Panc1 (cell line): ENCODE measurements at places on chromosomes 7 and 10. TPM values are rescaled to one million over a fixed set of nuclear protein-coding genes. Genes with fewer than 3 reads are reported as not detected.

ANKRD7 gene
- total RNA-seq = 1.0 TPM

OR2A12 gene
- not detected for total RNA-seq

MRC1 gene
- total RNA-seq = 0.21 TPM

VWA2 gene
- 0.77 TPM for total RNA-seq

CYP26C1 gene
- 1.1 TPM for total RNA-seq

DNA sequence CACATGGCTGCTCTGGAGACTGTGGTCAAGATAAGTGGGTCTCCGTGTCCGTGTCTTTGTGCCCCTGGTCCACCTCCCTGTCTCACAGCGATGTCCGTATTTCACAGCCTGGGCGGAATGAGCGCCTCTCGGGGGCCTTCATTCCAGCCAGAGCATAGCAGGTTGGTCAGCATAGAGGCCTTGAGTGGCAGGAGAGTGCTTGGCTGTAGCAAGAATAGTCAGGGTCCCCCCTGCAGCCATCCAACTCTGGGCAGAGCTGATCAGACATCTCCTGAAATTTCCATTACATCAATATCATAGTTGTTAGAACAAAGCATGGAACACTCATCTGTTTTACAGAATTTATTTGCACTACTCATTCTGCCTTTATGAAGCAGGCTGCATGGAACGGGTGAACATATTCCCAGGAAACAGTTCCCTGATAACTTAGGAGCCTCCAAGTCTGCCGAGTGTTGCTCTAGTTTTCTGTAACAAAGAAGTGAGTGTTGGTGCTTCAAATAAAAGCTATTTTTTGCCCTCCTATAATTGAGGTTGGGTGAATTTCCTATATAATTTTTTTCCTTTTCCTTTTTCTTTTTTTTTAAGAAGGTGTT lies 255.3 kb downstream of the INHBA start:
- no peaks in the 10 kb centered on the region for H3K27me3 ChIP-seq
- no peak overlapping the region for H3K4me3 ChIP-seq

DNA sequence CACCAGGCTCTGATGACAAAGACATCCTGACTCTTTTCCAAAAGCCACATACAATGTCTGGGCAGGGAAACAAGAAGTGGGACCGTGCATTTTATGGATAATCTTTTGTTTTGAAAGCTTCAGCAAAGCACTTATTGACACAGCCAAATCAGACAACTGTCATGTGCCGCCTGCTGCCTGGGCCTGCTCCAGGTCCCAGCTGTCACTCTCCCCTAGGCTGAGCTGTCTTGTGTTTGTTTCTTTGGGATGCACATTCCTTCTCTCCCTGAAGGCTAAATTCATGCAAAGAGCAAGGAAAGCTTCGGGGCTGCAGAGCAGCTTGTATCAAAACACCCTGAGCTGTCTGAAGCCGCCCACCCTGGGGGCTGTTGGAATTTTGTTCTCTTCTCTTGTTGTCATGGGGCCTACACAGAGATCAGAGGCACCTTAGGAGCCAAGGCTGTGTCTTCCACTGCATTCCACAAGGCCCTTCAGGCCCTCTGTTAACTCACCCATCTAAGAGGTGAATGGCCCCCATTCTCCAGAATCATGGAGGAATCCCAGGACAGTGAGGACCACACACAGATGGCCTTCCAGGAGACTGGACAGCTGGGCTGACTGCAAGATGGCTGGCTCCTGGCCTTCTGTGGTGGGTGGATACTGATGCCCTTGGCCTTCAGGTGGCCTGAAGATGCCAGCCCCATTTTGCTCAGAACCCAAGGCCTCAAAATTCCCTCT lies 17.8 kb upstream of the SLC18A2 start:
- H3K4me3 ChIP-seq = no peak overlapping the region
- H3K27me3 ChIP-seq = peaks cover 18% of the 10 kb centered on the region
- DNase-seq = no peak

DNA sequence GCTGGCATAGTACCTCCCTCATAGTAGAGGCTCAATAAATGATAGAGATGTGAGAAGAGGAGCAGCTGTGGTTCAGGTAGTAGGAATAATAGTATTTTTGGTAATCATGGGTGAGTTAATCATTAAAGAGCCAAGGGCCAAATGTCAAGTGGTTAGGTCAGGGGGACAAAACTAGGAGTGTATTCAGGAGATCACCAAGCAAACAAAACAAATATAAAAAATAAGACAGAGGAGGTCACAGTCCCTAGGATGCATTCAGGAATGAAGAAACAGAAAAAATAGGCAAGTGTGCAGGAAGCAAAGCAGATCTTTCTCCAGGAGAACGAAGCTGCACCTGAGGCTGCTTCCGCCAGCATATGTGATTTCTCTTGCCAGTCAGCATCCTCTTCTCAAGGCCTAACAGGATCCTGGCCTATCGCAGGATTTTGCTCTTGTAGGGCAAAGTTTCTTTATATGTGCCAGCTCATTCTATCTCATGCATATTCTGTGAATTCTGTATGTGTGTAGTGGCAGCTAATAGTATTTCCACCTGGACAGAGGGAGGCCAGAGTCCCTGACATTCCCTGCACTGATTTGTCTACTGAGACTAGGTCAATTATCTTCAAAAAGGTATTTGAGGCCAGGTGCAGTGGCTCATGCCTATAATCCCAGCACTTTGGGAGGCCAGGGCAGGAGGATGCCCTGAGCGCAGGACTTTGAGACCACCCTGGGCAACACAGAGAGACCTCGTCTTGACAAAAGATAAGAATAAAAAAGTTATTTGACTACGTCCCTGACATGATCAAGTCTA lies 82.7 kb downstream of the AKR1D1 start:
- no peaks in the 10 kb centered on the region for H3K36me3 ChIP-seq
- DNase-seq = no peak
- H3K4me1 ChIP-seq = no peaks in the 10 kb centered on the region
- no peaks in the 10 kb centered on the region for H3K27me3 ChIP-seq

GRCh38 chr10:72277340-72277995 lies 3.7 kb downstream of the DDIT4 start:
- H3K36me3 ChIP-seq = no peaks in the 10 kb centered on the region; the same call in 1 of the 2 replicates
- no peaks in the 10 kb centered on the region for H3K27me3 ChIP-seq

GRCh38 chr7:107816011-107816566 lies 13.1 kb upstream of the SLC26A3 start:
- H3K27ac ChIP-seq = no peak overlapping the region
- no peaks in the 10 kb centered on the region for H3K4me1 ChIP-seq
- no peaks in the 10 kb centered on the region for H3K27me3 ChIP-seq
- H3K36me3 ChIP-seq = no peaks in the 10 kb centered on the region
- no peak overlapping the region for H3K4me3 ChIP-seq
- no peak for DNase-seq

DNA sequence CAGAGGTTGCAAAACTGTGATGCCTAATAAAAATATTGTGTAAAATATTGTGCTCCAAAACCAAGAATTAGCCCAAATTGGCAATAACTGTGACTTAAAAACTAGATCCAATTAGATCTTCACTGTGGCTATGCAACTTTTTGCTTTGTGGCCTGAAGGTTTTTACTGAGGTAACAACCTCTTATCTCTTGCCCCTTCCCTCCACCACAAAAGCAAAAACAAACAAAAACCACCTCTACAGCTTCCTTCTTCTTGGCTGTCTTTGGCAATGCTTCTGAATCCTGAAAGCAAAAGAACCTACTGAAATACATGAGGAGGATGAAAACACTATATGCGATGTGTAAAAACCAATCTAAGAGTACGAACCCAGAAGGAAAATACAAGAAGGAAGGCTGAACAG lies 226.7 kb upstream of the MBL2 start:
- no peaks in the 10 kb centered on the region for H3K36me3 ChIP-seq
- no peaks in the 10 kb centered on the region for H3K4me1 ChIP-seq
- H3K4me3 ChIP-seq = no peak overlapping the region
- no peak overlapping the region for H3K27ac ChIP-seq

- no peak for DNase-seq
- peaks cover 12% of the 10 kb centered on the region for H3K4me1 ChIP-seq
- H3K4me3 ChIP-seq = peak within 1 kb of the TSS; percentile 51
Measured at GRCh38 chr7:149773446-149774236, at the start of gene ZNF467. ZNF467 (minus strand) TSS chr7:149773588; CDS start chr7:149771032, 2,556 bp downstream.

GRCh38 chr10:126131341-126131740 lies 235.0 kb downstream of the FANK1 start:
- H3K4me1 ChIP-seq = no peaks in the 10 kb centered on the region
- DNase-seq = no peak
- no peak overlapping the region for H3K4me3 ChIP-seq
- H3K27ac ChIP-seq = no peak overlapping the region
- H3K27me3 ChIP-seq = no peaks in the 10 kb centered on the region

DNA sequence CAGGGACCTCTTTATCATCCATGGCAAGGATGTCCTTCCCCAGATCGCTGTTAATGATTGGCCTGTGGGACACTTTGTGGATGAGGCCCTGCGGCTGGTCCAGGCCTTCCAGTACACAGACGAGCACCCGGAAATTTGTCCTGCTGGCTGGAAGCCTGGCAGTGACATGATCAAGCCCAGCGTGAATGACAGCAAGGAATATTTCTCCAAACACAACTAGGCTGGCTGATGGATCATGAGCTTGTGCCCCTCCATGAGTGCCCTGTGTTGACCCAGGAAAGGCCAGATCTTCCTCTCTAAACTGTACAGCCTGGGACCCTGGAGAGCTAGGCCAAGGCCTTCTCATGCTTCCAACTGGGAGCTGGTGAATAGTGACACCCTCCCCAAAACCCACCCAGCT lies 124.1 kb downstream of the CUL2 start:
- no peaks in the 10 kb centered on the region for H3K36me3 ChIP-seq
- H3K4me3 ChIP-seq = no peak overlapping the region
- no peak overlapping the region for H3K27ac ChIP-seq
- H3K4me1 ChIP-seq = no peaks in the 10 kb centered on the region

GRCh38 chr7:70728872-70729552 lies 402.9 kb upstream of the GALNT17 start:
- no peak overlapping the region for H3K27ac ChIP-seq
- H3K4me1 ChIP-seq = no peaks in the 10 kb centered on the region
- no peaks in the 10 kb centered on the region for H3K27me3 ChIP-seq
- DNase-seq = no peak
- no peaks in the 10 kb centered on the region for H3K36me3 ChIP-seq

DNA sequence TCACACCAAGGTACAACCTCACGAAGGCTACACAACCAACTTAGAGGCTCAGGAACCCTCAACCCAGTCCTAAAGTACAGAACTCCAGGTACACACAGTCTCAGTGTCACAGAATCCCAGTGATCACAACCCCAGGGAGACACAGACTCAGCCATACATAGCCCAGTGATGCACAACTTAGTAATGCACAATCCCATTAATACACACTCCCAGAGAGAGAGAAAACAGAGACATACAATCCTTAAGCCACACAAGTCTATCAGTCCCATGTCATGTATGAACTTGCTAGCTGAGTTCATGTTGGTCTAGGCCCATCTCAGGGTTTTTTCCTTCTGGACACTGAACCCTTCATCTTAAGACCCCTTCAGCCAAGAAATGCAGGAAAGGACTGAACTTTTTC lies 4.6 kb downstream of the KCNIP2 start:
- H3K27me3 ChIP-seq = no peaks in the 10 kb centered on the region
- peaks cover 5% of the 10 kb centered on the region; the same call in 1 of the 2 replicates for H3K4me1 ChIP-seq
- no peak overlapping the region for H3K27ac ChIP-seq
- no peak overlapping the region for H3K4me3 ChIP-seq
- H3K36me3 ChIP-seq = no peaks in the 10 kb centered on the region

DNA sequence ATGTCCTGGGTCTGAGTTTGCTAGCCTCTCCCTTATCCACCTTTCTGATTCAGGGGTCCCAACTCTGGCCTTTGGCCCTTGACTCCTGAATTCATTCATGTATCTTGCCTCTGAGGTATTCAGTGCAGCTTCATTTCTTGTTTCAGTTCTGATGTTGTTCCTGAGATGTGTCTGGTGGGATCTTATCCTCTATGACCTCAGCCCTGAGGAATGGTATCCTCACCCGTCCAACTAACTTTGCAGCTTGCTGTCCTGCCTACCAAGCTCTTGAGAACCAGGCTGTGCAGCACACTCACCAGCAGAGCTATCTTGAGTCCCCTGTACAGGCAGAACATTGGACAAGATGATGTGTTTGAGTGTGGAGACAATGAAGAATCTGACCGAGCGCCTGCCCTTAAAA lies 13.8 kb downstream of the SUFU start:
- DNase-seq = no peak
- no peaks in the 10 kb centered on the region for H3K27me3 ChIP-seq
- no peak overlapping the region for H3K4me3 ChIP-seq
- no peaks in the 10 kb centered on the region for H3K4me1 ChIP-seq

DNA sequence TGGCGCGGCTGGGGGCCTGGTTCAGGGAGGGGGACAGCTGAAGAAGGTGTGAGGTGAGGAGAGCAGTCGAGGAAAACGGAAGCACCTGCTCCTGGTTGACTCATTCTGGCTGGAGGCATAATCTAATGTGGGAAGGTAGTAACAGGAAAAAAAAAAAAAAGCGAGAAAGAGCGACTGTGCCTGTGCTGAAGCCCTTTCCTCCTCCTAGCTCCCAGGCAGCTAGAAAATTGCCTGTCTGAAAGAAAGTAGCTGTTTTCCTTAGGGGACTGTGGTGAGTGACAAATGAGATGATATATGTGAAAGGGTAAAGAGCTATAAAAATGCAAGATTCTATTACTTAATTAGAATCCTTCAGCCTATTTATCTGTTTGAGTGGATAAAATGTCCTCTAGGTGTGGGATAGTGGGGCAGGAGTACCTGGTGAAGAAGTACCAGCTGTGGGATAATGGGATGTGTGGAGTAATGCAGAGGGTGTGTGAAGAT lies 4.9 kb upstream of the MEST start:
- DNase-seq = no peak
- H3K4me1 ChIP-seq = peaks cover 25% of the 10 kb centered on the region
- peak overlapping the region; percentile 76 for H3K27ac ChIP-seq
- no peaks in the 10 kb centered on the region for H3K36me3 ChIP-seq
- H3K4me3 ChIP-seq = peak overlapping the region; percentile 82
- no peaks in the 10 kb centered on the region for H3K27me3 ChIP-seq

GRCh38 chr10:13180788-13181187 lies 19.4 kb downstream of the MCM10 start:
- H3K4me1 ChIP-seq = no peaks in the 10 kb centered on the region
- H3K4me3 ChIP-seq = no peak overlapping the region
- H3K27me3 ChIP-seq = no peaks in the 10 kb centered on the region
- peaks cover 6% of the 10 kb centered on the region for H3K36me3 ChIP-seq

DNA sequence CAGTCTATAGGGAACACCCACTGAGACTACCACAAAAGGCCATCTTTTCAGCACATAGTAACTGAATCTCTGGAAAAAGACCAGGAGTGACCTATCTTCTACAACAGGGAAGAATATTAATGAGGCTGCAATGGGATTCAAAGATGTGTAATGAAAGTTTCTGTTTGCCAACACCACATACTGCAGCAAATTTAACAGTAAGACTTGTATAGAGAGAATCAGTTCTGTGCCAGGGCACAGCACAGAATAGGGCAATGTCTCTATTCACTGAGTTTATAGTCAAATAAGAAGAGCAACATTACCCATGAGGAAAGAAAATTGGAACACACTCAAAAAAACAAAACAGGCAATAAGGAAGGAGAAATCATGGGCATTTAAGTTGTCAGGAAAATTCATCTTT lies 91.4 kb upstream of the PTN start:
- H3K27me3 ChIP-seq = no peaks in the 10 kb centered on the region
- H3K4me3 ChIP-seq = no peak overlapping the region

GRCh38 chr7:29564496-29565223 lies 1.0 kb downstream of the PRR15 start:
- H3K36me3 ChIP-seq = no peaks in the 10 kb centered on the region
- peak overlapping the region; percentile 23; the same call in 1 of the 2 replicates for H3K27ac ChIP-seq
- no peak for DNase-seq
- H3K4me1 ChIP-seq = peaks cover 10% of the 10 kb centered on the region

- no peak for DNase-seq
- H3K27ac ChIP-seq = peak overlapping the region; percentile 31
- H3K4me3 ChIP-seq = no peak overlapping the region
- peaks cover 20% of the 10 kb centered on the region for H3K4me1 ChIP-seq
Measured at GRCh38 chr7:92682903-92683539, 92.8 kb upstream of the FAM133B start.
